ENCODE measurements at places on chromosomes 2 and 18.

DNA sequence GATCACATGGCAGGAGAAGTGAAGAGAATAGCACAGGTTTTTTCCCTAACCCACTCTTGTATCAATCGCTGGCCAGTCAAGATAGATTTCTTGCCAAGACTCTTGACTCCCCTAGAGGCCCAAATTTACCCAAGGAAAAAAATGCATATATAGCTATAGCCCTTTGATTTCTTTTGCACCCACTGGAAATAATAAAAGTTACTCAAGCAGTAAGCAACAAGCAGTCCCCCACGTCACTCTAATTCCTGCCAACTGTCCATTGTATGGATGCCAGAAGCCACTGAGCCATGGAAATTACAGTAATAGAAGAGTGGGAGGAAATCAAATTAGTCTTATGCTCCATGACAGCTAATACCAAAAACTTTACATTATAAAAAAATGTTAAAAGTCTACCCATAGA lies 125.3 kb upstream of the SLC39A10 start:
- no peak for DNase-seq

GRCh38 chr2:199342334-199342733 lies 115.4 kb downstream of the SATB2 start:
- DNase-seq = no peak

- no peak for DNase-seq
Observed at GRCh38 chr2:229798446-229799155, 84.2 kb upstream of the DNER start.

- no peak for DNase-seq
Observed at GRCh38 chr2:77210725-77211124, 311.5 kb downstream of the LRRTM4 start.

GRCh38 chr2:45778720-45779171 lies 127.3 kb downstream of the PRKCE start:
- DNase-seq = peak; percentile 54

DNA sequence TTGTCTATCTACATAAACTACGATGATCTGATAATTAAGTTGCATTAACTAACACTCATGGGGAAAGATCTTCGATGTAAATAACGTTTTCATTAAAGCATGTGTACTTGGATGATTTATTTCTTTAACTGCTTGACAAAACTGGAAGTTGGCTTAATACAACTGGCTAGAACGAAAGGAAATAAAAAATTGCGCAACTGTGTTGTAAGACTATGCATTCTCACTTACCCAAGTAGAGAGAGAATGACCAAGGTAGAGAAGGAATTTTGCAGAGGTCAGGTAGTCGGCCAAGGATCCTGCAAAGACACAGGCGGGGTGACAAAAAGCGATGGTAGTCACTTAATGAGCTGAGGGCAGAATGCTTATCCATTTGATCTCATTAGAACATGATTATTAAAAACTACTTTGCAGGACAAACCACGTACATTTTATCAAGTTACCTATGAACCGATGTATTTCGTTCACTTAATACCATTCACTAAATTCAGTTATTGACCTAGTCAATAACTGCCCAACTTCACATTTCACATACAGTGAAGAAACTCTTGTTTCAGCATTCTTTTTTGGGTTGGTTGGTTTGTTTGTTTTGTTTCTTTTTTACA lies 900 bp downstream of the SLC40A1 start:
- DNase-seq = no peak
